ENCODE measurements at places on chromosomes 2 and 18.
A peak's percentile ranks its signal among the peaks of the same experiment; 100 is the strongest.

DNA sequence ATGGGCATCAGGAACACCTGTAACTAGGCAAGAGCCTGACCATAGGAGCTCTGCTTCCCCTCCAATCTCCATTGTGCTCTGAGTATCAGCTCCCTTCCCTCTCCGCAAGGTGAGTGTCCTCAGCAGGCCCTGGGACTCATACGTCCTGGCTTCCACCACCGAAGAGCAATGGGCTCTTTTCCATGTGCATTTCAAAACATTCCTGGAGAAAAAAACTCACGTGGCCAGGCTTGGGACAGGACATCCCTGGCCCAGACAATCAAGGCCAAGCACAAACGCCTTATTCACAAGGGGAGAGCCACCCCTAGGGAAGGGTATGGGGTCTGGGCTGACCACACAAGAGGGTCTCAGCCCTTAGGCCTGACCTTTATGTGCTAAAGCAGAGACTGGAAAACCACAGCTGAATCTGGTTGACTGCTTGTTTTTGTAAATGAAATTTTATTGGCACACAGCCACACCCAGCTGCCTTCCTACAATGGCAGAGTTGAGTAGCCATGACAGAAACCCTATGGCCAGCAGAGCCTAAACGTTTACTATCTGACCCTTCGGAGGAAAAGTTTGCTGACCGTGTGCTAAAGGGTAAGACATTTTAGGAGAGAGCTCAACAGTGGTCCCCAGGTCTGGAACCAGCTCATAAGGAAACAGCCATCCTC lies 175.7 kb upstream of the ARL4C start:
- no peak for DNase-seq

GRCh38 chr2:39587641-39588040 lies 78.1 kb upstream of the TMEM178A start:
- DNase-seq: no peak

DNA sequence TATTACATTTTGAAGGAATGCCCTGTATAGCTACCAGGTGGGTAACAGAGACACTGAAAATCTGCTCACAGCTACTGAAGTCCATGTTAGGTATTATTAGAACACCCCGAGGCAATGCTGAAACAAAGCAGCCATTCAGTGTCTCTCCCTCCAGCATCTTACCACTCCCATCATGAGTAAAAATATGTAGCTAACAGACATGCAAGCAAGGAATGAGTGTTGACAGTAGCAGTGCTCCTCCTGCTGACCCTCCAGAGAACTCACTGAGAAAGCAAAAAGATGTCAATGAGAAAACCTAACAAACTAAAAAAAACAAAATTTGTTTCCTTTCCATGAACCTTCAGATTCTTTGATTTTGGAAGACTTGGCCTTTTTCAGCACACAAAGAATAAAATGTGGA lies 393.9 kb downstream of the LRRTM1 start:
- DNase-seq: no peak

DNA sequence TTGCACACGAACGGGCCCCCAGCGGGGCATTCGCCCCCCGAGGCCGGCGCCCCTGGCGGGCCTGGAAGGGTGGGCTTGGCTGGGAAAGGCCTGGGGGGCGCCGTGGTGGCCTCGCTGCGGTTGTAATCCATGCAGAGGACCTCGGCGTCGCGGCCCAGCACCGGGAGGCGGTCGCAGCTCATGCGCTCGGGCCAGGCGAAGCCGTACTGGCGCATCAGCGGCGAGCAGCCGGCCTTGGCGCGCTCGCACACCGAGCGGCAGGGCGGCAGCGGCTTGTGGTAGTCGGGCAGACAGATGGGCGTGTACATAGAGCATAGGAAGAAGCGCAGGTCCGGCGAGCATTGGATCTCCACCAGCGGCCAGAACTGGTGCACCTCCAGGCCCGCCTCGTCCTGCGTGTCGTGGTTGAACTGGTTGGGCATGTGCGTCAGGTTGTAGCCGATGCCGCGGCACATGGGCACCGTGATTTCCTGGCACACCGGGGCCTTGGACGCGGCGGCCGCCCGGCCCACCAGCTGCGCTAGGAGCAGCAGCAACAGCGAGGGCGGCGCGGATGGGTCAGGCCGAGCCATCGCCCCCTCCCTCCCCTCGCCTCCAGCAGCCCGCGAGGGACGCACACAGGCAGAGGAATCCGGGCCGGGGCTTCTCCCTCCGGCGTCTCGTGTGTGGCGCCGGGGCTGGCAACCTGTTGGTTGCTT lies 1.4 kb downstream of the FZD5 start:
- DNase-seq: peak; percentile 49

DNA sequence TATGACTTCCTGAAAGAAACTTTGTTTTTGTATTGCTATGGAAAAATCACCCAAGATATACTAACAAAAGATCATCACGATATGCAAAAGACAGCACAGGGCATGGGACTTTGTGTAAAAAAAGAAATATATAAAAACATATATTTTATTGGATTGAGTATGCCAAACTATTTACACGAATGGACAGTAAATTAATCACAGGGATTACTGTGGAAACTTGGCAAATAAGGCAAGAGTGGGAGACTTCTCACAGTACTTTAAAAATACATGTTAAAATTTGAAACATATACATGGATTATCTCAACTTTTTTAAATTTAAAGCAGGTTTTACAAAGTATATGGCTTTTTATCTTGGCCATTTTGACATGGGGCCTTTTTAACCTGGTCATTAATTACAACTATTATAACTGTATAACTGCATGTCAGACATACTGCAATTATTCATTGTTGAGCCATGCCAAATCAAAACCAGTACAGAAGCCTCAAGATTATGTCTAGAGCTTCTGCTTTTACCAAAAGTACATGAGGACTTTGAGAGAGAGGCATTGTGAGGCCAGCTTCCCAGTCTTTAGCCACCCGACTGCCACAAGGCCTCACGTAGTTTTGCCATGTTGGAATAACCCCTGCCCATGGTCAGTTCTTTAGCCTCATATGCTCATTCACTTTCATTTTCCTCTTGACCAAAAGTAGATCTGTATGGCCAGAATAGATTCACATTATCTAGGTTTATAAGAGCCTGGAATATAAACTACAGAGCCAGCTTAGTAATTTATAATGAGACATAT lies 419.8 kb downstream of the SETBP1 start:
- DNase-seq: no peak

DNA sequence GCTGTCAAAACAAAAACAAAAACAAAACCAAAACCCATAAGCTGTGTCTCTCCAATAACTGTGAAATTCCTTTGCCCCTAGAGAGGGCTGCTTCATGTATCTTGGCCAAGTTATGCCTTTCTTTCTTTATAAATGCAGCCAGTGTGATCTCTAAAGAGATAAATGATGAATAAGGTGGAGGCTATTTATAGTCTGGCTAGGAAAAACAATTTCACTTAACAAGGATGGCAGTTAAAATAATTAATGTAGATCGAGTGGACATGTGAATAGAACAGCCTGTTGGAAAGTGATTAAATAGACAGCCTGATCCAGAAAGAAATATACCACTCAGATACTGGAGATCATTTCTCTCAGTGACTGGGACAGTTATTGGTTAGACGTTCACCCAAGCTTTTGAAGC lies 1666.9 kb upstream of the CELF4 start:
- no peak for DNase-seq

GRCh38 chr2:53941749-53942148 lies 29.0 kb downstream of the PSME4 start:
- peak; percentile 22 for DNase-seq

DNA sequence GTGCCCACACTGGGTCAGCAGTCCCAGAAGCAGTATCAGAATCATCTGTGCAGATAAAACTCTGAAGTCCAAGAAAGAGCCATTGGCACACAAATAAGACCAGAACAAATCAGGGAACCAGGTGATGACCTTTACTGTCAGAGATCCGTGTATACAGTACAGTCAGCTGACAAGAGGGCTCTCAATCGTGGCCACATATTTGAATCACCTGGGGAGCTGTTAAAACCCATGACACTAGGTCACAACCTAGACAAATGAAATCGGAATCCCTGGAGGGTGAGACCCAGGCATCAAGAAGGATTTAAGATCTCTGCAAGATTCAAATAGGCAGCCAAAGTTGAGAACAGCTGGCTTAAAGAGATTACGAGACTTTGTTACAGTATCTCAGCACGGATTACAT lies 807.1 kb downstream of the RNF144A start:
- DNase-seq: no peak

GRCh38 chr2:28452534-28453081 lies 43.3 kb upstream of the PLB1 start:
- peak; percentile 29 for DNase-seq

DNA sequence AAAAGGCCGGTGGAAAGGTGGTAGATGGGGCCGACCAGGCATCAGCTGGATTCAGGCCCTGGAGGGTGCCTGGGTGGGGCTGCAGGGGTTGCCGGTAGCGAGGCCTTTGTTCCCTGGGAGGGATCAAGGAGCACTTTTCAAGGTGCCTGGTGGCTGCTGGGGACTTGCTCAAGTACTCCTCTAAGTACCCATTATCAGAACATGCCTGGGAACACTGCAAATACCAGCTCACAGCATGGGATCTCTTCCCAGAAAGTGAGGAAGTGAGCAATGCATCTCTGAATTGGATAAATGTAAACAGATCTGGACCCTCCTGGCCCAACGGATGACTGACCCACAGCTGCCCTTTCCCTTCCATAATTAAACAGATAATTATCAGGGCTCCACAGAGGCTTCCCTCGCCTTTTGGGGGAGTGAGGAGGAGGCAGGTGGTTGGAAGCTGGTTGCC lies 210.5 kb downstream of the SH3RF3 start:
- no peak for DNase-seq

DNA sequence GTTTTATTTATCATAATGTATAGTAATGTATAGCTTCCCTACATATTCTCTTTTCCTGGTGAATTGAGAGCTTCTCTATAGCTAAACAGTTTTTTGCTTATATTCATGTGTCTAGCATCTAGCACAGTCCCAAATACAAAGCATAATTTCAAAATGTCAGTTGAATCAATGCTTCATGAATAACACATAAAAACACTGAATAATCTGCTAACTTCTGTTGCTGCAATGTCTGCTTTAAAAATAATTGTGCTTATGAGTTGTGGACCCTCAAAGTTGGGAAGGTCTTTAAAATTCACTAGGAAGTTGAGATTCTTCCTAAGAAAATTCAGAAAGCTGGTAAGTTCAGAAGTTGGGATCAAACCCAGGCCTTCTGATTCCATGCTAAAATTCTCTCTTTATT lies 600.9 kb upstream of the FAM98A start:
- DNase-seq: no peak

DNA sequence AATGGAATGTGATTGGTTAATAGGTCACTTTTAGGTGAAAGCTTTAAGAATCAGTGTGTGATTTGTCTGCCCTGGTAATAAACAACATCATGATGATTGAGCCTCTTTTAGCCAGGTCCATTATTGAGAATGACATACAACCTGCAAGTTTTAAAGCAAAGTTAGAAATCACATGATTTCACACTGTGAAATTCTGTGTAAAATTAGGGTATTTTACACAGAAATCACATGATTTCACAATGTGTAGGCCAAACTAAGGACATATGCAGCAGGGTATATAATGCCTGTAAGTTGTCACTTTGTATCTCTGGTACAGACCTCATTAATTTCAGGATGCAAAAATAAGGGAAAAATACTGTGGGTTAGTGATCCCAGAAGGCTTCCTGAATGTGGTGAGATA lies 16.7 kb downstream of the PSMD14 start:
- DNase-seq: no peak

GRCh38 chr2:88059979-88060906 lies 4.7 kb upstream of the KRCC1 start:
- DNase-seq: peak; percentile 46

DNA sequence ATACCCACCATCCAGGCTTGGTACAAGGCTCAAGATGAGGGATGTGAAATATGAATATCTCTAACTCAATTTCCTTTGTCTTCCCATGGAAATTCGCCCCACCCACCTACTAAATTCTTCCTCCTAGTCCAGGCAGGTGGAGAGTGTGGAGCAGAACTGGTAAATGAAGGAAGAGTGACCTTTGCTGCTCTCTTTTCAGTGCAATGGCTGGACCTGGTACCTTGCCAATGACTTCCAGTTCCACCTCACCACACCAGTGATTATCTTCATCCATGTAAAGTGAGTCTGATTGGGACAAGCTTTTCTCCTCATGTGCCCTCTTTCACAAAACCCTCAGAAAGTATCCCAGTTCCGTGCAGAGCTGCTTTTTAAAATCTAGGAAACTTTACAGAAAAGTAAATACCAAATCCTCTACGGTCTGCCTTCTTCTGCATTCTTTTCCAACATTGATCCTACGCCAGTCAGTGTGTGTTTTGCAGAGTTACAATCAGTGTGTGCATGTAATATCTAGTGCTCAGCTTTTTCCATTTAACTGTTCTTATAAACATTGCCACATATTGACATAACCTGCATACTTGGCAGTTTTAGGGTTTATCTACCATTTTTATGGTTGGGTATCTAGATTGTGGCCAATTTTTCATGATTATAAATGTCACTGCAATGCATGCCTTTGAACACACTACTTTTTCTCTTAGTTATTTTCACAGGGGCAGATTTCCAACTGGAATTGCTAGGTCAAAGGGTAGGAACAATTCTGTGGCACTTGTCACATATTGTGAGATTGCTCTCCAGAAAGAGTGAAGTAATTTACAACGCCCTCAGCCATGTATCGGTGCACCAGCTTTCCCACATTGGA lies 86.5 kb upstream of the SEC11C start:
- no peak for DNase-seq

DNA sequence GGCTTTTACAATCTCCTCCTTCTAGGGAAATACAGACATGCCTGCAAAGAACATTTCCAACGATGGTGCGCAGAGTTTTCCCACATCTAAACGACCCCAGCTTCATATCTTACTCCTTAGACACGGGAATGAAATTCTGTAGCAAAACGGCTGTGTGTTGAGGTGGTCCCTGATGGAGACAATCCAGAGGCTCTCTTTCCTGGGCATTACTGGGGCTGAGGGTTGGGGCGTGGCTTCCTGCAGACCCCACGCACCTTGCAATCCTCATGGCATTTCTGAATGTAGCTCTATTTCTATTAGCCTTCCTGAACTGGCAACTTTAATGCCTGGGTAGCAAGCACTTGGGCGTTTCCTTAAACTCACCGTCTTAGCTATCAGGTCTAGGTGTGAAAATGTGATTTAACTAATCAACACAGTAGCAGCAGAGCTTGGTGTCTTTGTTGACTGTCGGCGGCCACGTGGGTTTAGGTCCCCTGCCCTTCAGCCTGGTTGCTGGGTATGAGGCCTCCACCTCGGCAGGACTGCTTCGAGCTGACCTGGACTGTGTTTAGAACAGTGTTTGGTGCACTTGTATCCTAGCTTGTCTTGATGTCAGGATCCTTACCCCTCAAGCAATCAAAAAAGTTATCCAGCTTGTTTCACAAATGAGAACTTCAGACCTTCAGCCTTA lies 242.8 kb downstream of the GBX2 start:
- no peak for DNase-seq

GRCh38 chr2:36798724-36799123 lies 102.2 kb downstream of the VIT start:
- DNase-seq: no peak

- peak; percentile 40 for DNase-seq
Measured at GRCh38 chr2:180334514-180334913, 327.4 kb upstream of the CWC22 start.

All from naive B cell (primary cell).